ENCODE measurements at places on chromosomes 7 and 10.

- no peak for DNase-seq
- H3K27ac ChIP-seq: no peak overlapping the region
- no peaks in the 10 kb centered on the region for H3K27me3 ChIP-seq
- no peaks in the 10 kb centered on the region for H3K4me1 ChIP-seq
- no peak overlapping the region for H3K4me3 ChIP-seq
- no peaks in the 10 kb centered on the region for H3K36me3 ChIP-seq
Measured at GRCh38 chr10:132982301-132982989, 40.1 kb upstream of the CFAP46 start.

GRCh38 chr10:70616761-70617160 lies 14.2 kb upstream of the PRF1 start:
- H3K4me3 ChIP-seq: no peak overlapping the region
- no peaks in the 10 kb centered on the region for H3K27me3 ChIP-seq
- DNase-seq: no peak
- H3K4me1 ChIP-seq: no peaks in the 10 kb centered on the region
- H3K27ac ChIP-seq: no peak overlapping the region
- H3K36me3 ChIP-seq: 0 out of 2 replicates have a peak, but pooled peaks cover 2% of the 10 kb centered on the region

GRCh38 chr7:39333701-39334100 lies 232.5 kb upstream of the YAE1 start:
- no peak overlapping the region for H3K4me3 ChIP-seq
- DNase-seq: peak; percentile 80
- no peaks in the 10 kb centered on the region for H3K36me3 ChIP-seq
- H3K27me3 ChIP-seq: no peaks in the 10 kb centered on the region

DNA sequence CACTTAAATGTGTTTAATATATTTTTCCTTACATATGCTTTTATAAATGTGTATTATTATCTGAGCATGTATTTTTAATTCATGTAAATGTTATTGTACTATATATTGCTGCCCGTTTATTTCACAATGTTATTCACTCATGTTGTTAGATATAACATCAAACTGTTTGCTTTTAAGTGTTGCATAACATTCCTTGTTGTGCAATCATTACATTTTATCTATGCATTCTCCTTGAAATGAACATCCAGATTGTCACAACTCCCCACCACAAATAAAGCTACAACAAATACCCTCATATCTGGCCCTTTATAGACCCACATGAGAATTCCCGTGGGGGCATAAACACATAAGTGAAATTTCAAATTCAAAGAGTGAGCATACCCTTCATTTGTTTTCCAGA lies 264.2 kb downstream of the HPSE2 start:
- no peak for DNase-seq
- no peaks in the 10 kb centered on the region for H3K36me3 ChIP-seq
- H3K27me3 ChIP-seq: no peaks in the 10 kb centered on the region
- H3K4me3 ChIP-seq: no peak overlapping the region
- no peak overlapping the region for H3K27ac ChIP-seq

GRCh38 chr7:133345690-133346421 lies 93.0 kb downstream of the EXOC4 start:
- peak; percentile 31 for DNase-seq
- no peak overlapping the region for H3K27ac ChIP-seq
- no peaks in the 10 kb centered on the region for H3K36me3 ChIP-seq
- 0 out of 2 replicates have a peak overlapping the region, but pooled peaks have one; percentile 3 for H3K4me3 ChIP-seq
- no peaks in the 10 kb centered on the region for H3K27me3 ChIP-seq

GRCh38 chr10:75400163-75400770 lies 1.3 kb downstream of the ZNF503 start:
- peak overlapping the region; percentile 65 for H3K4me3 ChIP-seq
- H3K27ac ChIP-seq: no peak overlapping the region
- H3K27me3 ChIP-seq: peaks cover 98% of the 10 kb centered on the region
- H3K4me1 ChIP-seq: peaks cover 41% of the 10 kb centered on the region
- H3K36me3 ChIP-seq: no peaks in the 10 kb centered on the region
- DNase-seq: no peak

DNA sequence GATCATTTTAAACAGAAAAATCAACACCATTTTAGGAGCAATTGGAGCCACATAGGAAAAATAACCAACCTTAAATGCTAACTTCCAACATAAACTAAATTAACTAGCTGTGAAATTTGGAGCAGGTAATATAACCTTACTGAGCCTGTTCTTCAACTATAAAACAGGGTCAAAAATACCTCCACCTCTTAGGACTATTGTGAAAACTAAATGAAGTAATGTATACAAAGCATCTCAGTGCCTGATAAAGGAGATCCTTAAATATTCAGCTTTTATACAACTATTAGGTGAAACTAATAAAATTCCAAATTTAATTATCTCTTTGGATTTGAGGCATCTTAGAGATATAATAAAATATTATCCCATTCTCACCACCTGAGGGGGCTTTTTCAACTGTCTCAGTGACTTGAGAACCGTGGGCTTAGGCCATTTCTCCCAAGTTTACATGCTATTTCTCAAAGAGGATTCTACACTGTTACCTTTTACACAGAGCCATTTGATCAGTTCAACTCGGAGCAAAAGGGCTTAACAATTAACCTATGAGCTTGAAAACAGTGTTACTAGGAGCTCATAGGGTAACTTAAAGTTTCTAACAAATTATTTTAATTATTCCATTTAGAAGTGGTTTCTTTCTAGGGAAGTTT lies 165.0 kb upstream of the ASAH2 start:
- H3K4me3 ChIP-seq: no peak overlapping the region
- no peaks in the 10 kb centered on the region for H3K27me3 ChIP-seq
- no peaks in the 10 kb centered on the region for H3K36me3 ChIP-seq
- no peak for DNase-seq
- H3K4me1 ChIP-seq: peaks cover 33% of the 10 kb centered on the region

GRCh38 chr10:132223156-132223590 lies 36.4 kb downstream of the DPYSL4 start:
- no peak overlapping the region for H3K27ac ChIP-seq
- H3K36me3 ChIP-seq: no peaks in the 10 kb centered on the region
- no peak overlapping the region for H3K4me3 ChIP-seq
- no peaks in the 10 kb centered on the region for H3K27me3 ChIP-seq
- H3K4me1 ChIP-seq: no peaks in the 10 kb centered on the region

DNA sequence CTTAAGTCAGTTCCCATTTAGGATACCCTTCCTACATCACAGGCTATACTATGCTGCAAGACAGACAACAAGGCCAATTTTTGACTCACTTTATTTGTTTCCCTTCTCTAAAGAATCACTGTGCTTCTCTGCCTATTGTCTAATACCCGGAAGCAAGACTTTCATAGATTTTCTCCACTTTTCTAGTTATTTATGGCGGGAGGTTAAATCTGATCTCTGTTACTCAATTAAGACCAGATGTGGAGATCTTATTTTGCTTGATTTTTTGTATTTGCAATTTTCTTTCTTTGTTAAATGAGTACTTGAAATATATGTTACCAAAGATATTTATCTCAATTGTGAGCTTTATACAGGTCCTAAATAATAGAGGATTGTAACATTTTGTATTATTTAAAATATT lies 511.5 kb downstream of the ATRNL1 start:
- H3K4me1 ChIP-seq: no peaks in the 10 kb centered on the region
- no peaks in the 10 kb centered on the region for H3K36me3 ChIP-seq
- no peaks in the 10 kb centered on the region for H3K27me3 ChIP-seq
- no peak for DNase-seq
- no peak overlapping the region for H3K27ac ChIP-seq

GRCh38 chr7:27176962-27177794 lies 3.1 kb upstream of the HOXA10 start:
- H3K4me3 ChIP-seq: no peak overlapping the region
- no peak for DNase-seq
- peaks cover 33% of the 10 kb centered on the region for H3K4me1 ChIP-seq
- no peak overlapping the region for H3K27ac ChIP-seq

DNA sequence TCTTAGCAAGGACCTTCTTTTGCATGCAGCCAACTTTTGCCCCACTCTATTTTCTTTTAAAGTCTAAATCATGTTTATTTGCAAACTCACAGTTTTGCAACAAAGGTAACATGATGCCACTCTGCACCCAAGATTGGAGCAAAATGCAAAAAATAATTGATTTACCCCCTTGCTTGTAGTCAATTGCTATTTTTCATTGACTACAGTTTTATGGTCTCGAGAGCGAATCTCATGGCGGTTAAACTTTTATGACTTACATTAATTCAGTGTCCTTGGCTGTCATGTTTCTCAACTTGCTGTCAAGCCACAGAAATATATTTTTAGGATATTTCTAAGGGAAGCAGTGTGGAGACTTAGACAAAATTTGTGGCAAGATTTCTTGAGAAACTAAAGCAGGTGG lies 110.0 kb upstream of the JCAD start:
- H3K27ac ChIP-seq: no peak overlapping the region
- H3K27me3 ChIP-seq: no peaks in the 10 kb centered on the region
- no peaks in the 10 kb centered on the region for H3K36me3 ChIP-seq
- no peak overlapping the region for H3K4me3 ChIP-seq
- H3K4me1 ChIP-seq: no peaks in the 10 kb centered on the region
- DNase-seq: no peak

GRCh38 chr7:137977173-137977572 lies 24.7 kb downstream of the CREB3L2 start:
- H3K4me3 ChIP-seq: no peak overlapping the region
- DNase-seq: no peak
- H3K27me3 ChIP-seq: no peaks in the 10 kb centered on the region
- H3K4me1 ChIP-seq: peaks cover 17% of the 10 kb centered on the region
- no peaks in the 10 kb centered on the region for H3K36me3 ChIP-seq

DNA sequence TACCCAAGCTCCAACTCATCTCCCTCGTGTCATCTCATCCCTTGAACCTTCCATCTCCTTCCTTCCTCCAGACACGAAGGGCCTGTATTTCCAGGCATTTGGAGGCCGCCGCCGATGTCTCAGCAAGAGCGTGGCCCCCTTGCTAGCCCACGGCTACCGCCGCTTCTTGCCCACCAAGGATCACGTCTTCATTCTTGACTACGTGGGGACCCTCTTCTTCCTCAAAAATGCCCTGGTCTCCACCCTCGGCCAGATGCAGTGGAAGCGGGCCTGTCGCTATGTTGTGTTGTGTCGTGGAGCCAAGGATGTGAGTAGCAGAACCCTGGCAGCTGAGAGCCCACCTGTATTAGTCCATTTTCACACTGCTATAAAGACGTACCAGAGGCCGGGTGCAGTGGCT lies 5.5 kb downstream of the FBXO24 start:
- no peak overlapping the region for H3K27ac ChIP-seq
- peaks cover 22% of the 10 kb centered on the region for H3K4me1 ChIP-seq
- H3K36me3 ChIP-seq: no peaks in the 10 kb centered on the region
- peaks cover 35% of the 10 kb centered on the region for H3K27me3 ChIP-seq

DNA sequence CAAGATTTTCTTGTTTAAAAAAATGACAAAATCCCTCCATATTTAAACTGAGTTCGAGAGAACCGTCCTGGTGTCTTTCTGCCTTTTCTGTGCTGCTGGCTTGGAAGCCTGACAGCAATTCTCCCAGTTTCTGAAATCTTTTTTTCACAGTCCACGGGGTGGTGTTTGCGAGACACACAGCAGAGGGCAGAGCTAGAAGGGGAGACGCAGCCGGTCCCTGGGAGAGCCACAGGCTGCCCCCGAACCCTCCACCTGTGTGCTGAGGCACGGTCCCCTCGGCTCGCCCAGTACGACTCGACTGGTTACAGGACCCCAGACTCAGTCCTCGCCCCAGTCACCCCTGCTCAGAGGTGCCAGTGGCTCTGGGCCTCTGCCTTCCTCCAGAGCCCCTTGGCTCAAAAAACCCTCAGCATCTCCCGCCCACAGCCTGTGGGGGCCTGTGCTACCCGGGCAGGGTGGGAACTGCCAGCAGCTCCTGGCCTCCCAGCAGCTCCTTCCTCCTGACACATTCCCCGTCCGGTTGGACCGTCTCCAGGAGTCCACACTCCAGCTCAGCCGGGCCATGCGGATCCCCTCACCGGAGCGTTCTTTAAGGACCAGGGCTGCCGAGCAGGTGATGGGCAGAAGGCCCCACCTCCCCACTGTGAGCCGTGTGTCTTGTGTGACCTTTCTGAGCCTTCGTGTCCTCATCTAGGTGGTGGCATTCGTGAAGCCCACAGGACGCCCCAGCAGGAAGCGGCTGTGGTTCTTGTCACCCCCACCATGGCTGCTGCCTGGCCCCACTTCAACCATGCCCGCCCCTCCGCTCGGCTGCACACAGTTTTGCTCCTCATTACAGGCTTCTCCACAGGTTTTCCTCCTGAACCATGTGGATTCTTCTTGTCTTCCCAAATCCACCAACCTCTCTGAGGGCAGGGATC lies 52.3 kb upstream of the EN2 start:
- H3K4me1 ChIP-seq: no peaks in the 10 kb centered on the region
- H3K36me3 ChIP-seq: no peaks in the 10 kb centered on the region
- no peaks in the 10 kb centered on the region for H3K27me3 ChIP-seq
- no peak overlapping the region for H3K27ac ChIP-seq

DNA sequence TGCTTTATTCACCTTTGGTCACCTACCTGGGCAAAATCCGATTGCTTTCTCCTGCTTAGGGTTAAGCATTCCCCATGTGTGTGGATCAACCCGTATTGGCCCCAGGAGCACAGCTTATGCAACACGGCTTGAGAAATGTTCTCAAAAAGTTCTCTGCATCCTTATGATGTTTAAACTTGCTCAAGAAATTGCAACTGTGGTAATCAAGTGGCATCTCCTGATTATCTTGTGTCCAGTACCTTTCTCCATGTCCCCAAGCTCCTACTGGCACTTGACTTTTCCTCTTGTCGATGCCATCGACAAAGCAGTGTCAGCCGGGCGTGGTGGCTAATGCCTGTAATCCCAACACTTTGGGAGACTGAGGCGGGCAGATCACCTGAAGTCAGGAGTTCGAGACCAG lies 4.7 kb upstream of the PKD2L1 start:
- H3K36me3 ChIP-seq: no peaks in the 10 kb centered on the region
- no peak overlapping the region for H3K27ac ChIP-seq
- H3K4me3 ChIP-seq: no peak overlapping the region
- no peak for DNase-seq
- no peaks in the 10 kb centered on the region for H3K4me1 ChIP-seq

DNA sequence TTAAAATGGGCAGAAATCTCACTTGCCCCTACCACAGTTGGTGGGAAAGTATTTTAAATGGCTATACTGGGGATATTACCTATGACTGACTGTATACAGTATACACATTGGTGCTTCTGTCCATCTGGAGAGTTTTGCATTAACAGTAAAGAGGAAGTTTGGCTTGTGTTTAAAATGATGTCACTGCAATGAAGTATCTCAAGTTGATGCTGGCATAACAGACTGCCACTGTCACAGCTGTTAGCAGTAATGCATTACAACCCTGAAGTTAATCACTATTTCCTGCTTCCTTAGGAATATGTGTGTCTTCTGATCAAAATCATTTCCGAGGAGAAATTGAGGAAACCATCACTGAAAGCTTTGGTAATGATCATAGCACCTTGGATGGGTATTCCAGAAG lies 1.9 kb downstream of the DKK1 start:
- peaks cover 8% of the 10 kb centered on the region for H3K4me1 ChIP-seq
- H3K4me3 ChIP-seq: no peak overlapping the region
- DNase-seq: no peak
- no peak overlapping the region for H3K27ac ChIP-seq
- H3K36me3 ChIP-seq: no peaks in the 10 kb centered on the region
- peaks cover 71% of the 10 kb centered on the region for H3K27me3 ChIP-seq

All from GM23338 (cell line).